ENCODE measurements at places on chromosomes 5 and 9. TPM values are rescaled to one million over a fixed set of nuclear protein-coding genes. Genes with fewer than 3 reads are reported as not detected.

DNA sequence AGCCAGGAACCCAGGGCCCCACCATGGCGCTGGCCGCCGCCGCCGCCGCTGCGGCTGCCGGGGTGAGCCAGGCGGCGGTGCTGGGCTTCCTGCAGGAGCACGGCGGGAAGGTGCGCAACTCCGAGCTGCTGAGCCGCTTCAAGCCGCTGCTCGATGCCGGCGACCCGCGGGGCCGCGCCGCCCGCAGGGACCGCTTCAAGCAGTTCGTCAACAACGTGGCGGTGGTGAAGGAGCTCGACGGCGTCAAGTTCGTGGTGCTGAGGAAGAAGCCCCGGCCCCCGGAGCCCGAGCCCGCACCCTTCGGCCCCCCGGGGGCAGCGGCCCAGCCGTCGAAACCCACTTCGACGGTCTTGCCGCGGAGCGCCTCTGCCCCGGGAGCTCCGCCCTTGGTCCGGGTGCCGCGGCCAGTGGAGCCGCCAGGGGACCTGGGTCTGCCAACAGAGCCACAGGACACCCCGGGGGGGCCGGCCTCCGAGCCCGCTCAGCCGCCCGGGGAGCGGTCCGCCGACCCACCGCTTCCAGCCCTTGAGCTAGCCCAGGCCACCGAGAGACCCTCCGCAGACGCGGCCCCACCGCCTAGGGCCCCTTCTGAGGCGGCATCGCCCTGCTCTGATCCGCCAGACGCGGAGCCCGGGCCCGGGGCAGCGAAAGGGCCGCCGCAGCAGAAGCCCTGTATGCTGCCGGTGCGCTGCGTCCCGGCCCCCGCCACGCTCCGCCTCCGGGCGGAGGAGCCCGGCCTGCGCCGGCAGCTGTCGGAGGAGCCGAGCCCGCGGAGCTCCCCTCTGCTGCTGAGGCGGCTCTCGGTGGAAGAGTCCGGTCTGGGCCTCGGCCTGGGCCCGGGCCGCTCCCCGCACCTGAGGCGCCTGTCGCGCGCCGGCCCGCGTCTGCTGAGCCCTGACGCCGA is 749 bp downstream of the SOWAHA start:
- peak overlapping the region; percentile 51 for H3K4me3 ChIP-seq
- H3K27ac ChIP-seq, result no peak overlapping the region
- peaks cover 61% of the 10 kb centered on the region for H3K27me3 ChIP-seq

GRCh38 chr9:121307976-121308375 is 40.0 kb downstream of the GSN start:
- H3K4me1 ChIP-seq, result no peaks in the 10 kb centered on the region
- H3K4me3 ChIP-seq, result no peak overlapping the region
- no peak overlapping the region for H3K27ac ChIP-seq

DNA sequence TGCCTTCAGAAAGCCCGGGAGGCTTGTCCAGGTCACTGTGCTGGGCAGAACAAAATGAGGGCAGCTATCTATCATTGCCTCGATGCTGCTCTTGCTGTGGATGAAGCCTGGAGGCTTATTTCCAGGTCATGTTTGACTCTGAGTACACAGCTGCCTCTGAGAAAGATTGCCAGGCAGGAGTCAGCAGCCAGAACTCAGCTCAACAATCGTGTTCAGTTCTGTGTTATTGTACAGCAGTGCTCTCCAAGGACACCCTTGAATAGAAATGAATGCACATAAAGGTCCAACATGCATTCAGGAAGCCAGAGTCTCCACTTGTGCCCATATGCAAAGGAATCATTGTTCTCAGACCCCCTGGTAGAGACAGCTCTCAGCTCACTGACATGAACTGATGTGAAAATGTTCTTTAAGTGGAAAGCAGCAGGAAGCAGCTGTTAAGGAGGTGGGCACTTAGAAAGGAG is 61.7 kb upstream of the ZFR start:
- no peak overlapping the region for H3K4me3 ChIP-seq
- H3K36me3 ChIP-seq, result no peaks in the 10 kb centered on the region
- no peak overlapping the region for H3K27ac ChIP-seq
- no peak for DNase-seq
- peaks cover 22% of the 10 kb centered on the region for H3K27me3 ChIP-seq
- peaks cover 16% of the 10 kb centered on the region for H3K4me1 ChIP-seq

C5orf52 gene
- not detected for total RNA-seq

Measured in activated T-cell treated with anti-CD3 and anti-CD28 coated beads, Interleukin-2, amount 50 U/mL, for 72 hours (primary cell).